ENCODE measurements at places on chromosomes 5 and 9.

- no peak for DNase-seq
These were observed 43.7 kb downstream of the FGF18 start for GRCh38 chr5:171462928-171463861.

GRCh38 chr9:120360046-120360445, 219.9 kb downstream of the CDK5RAP2 start:
- DNase-seq: no peak

DNA sequence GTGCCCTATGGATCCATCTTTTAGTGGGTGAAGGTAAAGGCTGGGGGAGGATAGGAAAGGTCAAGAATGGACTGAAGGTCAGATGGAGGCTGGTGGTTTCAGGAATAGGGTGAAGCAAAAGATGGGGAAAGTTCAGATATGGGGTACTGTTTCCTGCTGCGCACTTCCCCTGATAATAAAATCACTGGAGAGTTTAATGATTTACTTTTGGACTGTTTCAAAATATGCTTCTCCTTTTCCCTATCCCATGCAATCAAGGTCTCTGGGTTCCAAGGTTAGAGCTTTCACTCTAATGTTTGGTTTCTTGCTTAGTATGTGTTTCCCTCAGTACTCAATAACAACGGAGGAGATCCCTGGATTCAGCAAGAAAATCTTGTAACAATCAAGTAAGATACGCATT, 10.8 kb upstream of the PPP3R2 start:
- no peak for DNase-seq

DNA sequence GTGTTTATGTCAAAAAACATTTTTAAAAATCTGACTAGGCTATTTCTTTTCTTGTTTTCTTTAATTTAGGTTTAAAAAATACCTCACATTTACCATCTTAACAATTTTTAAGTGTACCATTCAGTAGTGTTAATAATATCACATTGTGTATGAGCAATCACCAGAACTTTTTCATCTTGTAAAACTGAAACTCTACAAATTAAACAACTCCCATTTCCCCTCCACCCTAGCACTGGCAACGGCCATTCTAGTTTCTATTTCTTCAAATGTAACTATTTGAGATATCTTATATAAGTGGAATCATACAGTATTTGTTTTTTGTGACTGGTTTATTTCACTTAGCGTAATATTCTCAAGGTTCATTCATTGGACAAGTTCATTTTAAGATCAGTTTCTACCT, 27.7 kb downstream of the PLCXD3 start:
- DNase-seq: no peak

- peak; percentile 17 for DNase-seq
These were observed 15.2 kb upstream of the LHX3 start for GRCh38 chr9:136220017-136220729.

DNA sequence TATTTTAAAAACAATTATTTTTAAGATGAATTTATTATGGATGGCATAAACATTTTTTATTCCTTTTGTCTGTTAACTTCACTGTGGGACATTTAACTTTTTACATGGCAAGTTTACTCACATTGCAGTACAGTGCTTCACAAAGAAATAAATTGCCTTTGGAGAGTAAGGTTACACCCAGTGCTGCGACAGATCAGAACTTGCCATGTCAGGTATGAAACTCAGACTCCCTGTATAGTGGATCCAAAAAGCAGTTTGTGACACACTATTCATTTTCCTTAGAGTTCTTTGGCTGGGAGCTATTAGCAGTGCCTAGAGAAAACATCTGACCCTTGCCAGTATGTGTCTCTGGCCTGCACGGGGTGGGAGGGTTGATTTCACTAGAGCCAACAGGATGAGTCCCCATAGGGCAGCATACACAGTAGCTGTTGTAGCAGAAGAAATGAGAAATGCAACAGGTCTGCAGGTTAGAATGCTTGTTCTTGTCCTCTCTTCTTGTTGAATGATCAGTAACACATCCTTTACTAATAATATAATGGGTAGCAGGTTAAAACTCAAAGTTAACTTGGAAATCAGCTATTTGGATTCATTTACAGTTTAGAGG, 42.9 kb downstream of the STARD4 start:
- no peak for DNase-seq

DNA sequence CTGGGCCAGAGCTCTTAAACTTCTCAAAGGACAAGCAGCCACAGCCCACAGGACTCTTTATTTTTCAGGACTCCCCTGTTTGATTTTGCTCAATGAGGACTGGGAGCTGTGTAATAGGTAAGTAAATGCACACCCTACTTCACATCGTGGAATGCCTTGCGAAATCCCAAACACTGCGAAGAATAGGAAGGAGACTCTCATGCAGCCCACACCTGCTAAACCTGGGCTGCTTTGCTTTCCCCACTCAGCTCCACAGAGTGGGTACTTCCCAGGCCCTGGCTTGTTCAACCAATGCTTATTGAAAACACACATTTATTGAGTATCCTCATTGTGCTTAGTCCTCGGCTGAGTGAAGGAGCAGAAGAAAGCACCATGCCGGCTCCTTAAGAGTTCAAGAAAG, 103.3 kb upstream of the FSTL4 start:
- DNase-seq: no peak

- no peak for DNase-seq
These were observed 21.9 kb downstream of the GSN start for GRCh38 chr9:121289772-121290370.

- no peak for DNase-seq
These were observed 11.5 kb upstream of the F2RL1 start for GRCh38 chr5:76807296-76807695.

GRCh38 chr5:108529381-108529780, 147.5 kb upstream of the FBXL17 start:
- no peak for DNase-seq

GRCh38 chr9:123645126-123645525, 284.8 kb downstream of the DENND1A start:
- DNase-seq: no peak

GRCh38 chr5:83472508-83473345, 1.2 kb downstream of the VCAN start:
- no peak for DNase-seq

DNA sequence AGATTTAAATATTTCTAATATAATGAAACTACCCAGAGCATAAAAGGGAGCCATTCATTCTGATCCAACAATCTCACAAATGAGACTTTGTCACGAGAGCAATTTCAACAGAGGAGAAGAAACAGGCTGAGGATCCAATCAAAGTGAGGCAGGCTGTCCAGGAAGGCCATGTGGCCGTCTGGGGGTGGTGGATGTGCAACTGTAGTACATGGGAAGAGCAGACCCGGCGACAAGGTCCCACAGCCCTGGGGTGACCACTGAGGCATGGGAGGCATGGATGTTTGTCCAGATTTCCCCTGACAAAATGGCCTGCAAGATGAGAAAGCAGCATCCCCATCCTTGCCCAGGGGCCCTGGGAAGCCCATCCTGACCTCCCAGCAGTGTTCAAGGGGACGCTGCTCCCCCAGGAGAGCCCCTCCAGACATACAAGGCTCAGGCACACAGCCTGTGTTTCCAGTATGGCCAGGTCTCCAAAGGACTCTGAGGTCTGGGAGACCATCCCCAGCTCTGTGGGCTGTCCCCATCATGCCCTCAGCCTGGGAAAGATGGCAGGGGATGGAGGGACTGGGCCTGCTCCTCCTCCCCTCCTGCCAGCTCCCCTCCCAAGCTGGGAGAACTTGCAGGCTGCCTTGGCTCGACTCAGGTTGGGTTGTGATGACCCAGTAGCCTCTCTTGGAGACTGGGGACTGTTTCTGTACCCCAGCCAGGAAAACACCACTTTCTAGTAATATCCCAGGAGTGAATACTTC, 27.5 kb upstream of the FCN2 start:
- DNase-seq: no peak

GRCh38 chr5:149411738-149412519, 32.8 kb upstream of the IL17B start:
- DNase-seq: no peak

DNA sequence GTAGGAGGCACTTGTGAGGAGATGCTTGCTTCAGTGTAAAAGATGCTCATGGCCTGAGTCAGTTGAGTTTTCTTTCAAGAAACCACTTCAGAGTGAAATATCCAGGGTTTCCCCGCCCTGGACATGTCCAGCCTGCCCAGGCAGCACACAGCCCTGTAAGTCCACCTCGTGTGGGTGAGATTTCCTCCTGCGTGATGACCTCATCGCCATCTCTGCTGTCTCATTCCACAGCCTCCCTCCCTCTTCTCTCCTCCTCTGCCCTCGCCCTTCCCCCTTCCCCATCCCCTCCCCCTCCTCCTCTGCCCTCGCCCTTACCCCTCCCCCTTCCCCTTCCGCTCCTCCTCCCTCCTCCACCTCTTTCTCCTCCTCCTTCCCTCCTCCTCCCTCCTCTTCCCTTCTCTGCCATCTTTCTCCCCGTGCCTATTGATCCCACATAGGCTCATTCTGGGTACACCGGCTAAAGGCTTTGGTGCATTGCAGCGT, 34.0 kb upstream of the NCS1 start:
- no peak for DNase-seq

DNA sequence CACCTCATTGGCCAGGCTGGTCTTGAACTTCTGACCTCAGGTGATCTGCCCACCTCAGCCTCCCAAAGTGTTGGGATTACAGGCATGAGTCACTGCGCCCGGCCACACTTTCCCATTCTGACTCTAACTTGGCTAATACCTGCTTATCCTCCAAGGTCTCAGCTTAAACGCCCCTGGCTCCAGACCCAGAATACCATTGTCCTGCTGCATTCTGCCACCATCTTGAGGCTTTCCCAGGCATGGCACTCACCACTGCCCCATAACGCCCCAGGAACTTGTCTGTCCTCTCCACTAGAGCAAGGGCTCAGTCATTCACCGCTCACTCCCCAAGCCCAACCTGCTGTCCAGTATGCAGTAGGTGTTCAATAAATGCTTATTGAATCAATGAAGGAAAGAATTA, 39.8 kb downstream of the CAMK2A start:
- no peak for DNase-seq

All from CD4-positive, alpha-beta T cell treated with Interleukin-6 at 100 ng/mL for 8 hours (primary cell).